CD4-positive, alpha-beta T cell treated with Interleukin-10 for 1 hour (primary cell): ENCODE measurements at places on chromosomes 4 and X.

- no peak for DNase-seq
These were observed 17.7 kb downstream of the SPARCL1 start for GRCh38 chr4:87511500-87511899.

- DNase-seq: peak; percentile 1
These were observed 5.9 kb downstream of the RTL3 start for GRCh38 chrX:78653118-78653822.

- no peak for DNase-seq
These were observed 26.1 kb upstream of the EXOC1L start for GRCh38 chr4:55793479-55793878.

- no peak for DNase-seq
These were observed 30.1 kb upstream of the IQCM start for GRCh38 chr4:149845743-149846142.

GRCh38 chr4:183394166-183394951, 50.1 kb upstream of the CDKN2AIP start:
- no peak for DNase-seq

GRCh38 chrX:32533848-32534247, 677.5 kb downstream of the DMD start:
- DNase-seq: no peak

- no peak for DNase-seq
These were observed 158.6 kb downstream of the TRAM1L1 start for GRCh38 chr4:116926631-116927295.

GRCh38 chrX:9330249-9330982, 134.4 kb upstream of the TBL1X start:
- no peak for DNase-seq

GRCh38 chr4:13966231-13967195, 339.0 kb upstream of the BOD1L1 start:
- DNase-seq: no peak

- DNase-seq: peak; percentile 37
These were observed 56.5 kb downstream of the ARAP2 start for GRCh38 chr4:36187723-36188333.

- DNase-seq: no peak
These were observed 201.2 kb upstream of the HAND2 start for GRCh38 chr4:173731257-173731656.

GRCh38 chr4:6900956-6901355, 8.7 kb upstream of the TBC1D14 start:
- DNase-seq: no peak

DNA sequence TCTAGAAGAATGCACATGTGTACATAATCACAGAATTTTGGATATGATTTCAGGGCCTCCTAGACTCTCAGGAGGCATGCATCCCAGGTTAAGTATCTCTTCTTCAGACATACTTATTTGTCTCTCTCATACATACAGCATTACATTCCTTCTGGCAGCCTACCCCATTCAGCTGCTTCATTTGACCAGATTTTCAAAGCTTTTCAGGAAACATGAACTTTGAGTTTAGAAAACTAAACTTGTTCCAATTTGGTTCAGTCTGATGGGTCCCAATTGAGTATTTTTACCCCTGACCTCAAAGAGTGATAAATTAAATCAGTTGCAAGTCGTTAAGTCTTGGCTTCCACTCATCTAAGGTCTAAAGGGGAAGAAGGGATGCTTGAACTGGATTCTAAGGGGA, 330.9 kb downstream of the ARHGAP24 start:
- no peak for DNase-seq

GRCh38 chr4:8859550-8860095, 12.0 kb downstream of the HMX1 start:
- no peak for DNase-seq

DNA sequence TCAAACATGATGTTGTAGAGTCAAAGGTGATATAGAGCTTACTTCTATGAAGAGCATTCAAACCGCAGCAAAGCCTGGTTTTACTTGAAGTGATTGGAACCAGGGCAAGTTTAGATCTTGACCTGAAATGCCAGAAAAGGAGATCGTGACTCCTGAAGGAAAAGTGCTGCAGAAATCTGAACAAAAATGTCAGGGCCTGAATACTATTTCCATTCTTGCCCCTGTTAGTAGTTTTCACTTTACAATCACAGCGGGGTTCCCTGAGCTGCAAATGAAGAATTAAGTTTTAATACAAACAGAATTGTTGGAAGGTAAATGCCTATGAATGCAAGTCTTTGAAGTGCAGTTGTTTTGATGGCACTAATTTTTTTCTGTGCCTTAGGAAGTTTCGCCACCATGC, 4.1 kb downstream of the SLIT2 start:
- DNase-seq: no peak

GRCh38 chrX:130933358-130933757, 30.3 kb upstream of the ENOX2 start:
- no peak for DNase-seq

GRCh38 chr4:105591573-105591972, 39.2 kb downstream of the ARHGEF38 start:
- DNase-seq: no peak

GRCh38 chr4:186604124-186604807, 48.9 kb upstream of the MTNR1A start:
- no peak for DNase-seq

- DNase-seq: no peak
These were observed 63.5 kb downstream of the UCHL1 start for GRCh38 chr4:41320278-41320677.

GRCh38 chrX:13377550-13377934, 57.7 kb upstream of the ATXN3L start:
- no peak for DNase-seq

GRCh38 chr4:59571805-59572430, 1628.2 kb upstream of the ADGRL3 start:
- DNase-seq: no peak

DNA sequence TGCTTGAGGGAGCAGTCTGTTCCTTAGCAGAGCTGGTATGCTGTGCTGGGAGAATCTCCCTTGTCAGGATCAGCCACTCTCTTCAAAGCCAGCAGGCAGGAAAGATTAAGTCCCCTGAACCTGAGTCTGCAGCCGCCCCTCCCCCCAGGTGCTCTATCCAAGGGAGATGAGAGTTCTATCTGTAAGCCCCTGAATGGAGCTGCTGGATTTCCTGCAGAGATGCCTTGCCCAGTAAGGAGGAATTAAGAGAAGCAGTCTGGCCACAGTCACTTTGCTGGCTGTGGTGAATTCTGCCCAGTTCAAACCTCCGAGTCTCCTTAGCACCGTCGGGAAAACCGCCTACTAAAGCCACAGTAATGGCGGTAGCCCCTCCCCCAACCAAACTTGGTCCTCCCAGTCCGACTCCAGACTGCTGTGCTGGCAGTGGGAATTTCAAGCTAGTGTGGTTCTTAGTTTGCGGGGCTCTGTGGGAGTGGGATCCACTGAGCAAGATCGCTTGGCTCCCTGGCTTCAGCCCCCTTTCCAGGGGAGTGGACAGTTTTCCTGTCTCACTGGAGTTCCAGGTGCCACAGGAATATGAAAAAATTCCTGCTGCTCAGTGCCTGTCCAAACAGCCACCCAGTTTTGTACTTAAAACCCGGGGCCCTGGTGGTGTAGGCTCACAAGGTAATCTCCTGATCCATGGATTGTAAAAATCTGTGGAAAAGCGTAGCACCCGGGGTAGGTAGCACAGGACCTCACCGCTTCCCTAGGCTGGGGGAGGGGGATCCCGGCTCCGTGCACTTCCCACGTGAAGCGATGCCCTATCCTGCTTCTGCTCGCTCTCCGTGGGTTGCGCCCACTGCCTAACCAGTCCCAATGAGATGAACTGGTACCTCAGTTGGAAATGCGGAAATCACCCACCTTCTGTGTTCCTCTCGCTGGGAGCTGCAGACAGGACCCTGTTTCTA, 38.0 kb downstream of the RAB28 start:
- DNase-seq: no peak
